ENCODE measurements at places on chromosomes 2 and 18. TPM values are rescaled to one million over a fixed set of nuclear protein-coding genes. Genes with fewer than 3 reads are reported as not detected.

The THSD7B gene
- 0.05 TPM for total RNA-seq

The CCDC68 gene
- total RNA-seq, result 0.30 TPM

The SLC9A2 gene
- total RNA-seq, result 0.05 TPM

The MROH2A gene
- total RNA-seq, result not detected

The SERPINE2 gene
- 246 TPM for total RNA-seq

Data from M059J (cell line).